NCI-H1930 (cell line): ENCODE measurements at places on chromosomes 4 and X.
A peak's percentile ranks its signal among the peaks of the same experiment; 100 is the strongest.

GRCh38 chr4:173522160-173522950, 7.7 kb downstream of the HAND2 start:
- peak; percentile 32 for DNase-seq

GRCh38 chr4:83369831-83370639, 35.4 kb upstream of the HPSE start:
- no peak for DNase-seq

DNA sequence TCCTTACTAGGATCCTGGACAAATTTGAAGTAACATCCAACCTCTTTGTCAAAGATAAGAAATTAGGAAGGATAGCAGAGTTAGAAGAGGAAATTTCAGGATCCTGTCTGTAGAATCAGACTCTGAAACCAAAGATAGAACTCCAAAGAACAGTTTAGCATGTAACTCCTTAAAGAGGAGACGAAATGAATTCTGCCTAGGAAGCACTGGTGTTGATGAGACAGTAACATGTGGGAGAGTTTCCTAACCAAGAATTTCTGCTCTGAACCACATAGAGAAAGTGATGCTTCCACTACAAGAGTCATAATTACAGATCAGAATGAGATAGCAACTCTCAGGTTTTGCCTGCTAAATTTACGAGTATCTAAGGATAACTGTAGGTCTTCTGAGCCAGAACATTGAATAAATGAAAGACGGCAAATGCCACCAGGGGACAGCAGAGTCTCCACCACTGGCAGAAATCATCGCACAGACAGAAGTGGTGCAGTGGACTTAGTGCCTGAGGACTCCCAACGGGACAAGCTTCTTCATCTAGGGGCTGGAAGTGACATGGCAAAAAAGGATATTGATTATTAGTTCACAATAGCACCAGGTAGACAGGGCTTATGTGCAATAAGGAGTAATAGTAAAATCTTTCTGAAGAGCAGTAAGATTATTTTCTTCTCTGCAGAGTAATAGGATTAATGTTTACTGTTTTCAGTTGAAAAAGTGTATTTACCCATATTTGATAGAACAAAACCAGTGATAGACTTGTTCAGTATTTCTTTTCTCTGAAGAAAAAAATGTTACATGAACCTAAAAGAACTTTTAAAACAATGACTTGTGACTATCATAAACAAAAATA, 6.7 kb upstream of the PPID start:
- peak; percentile 47 for DNase-seq

DNA sequence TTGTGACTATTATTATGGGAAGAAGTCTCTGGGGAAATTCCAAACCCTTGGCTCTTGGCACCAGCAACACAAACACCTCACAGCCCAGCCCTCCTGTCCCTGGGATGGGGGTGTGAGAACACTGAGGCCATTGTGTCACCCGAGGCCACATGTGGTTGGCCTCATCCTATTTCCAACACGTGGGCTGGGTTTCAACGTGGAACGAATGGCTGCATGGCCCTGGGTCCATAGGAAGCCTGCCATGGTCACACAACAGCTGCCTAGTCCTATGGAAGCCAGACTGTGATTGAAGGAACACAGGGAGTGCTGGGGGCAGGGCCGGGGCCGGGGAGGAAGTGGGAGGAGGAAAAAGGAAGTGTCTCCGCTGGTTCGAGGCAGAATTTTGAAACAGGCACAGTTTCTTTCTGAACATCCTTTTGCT, 10.0 kb downstream of the CLCN4 start:
- DNase-seq = no peak

GRCh38 chr4:89290727-89291516, 16.7 kb downstream of the GPRIN3 start:
- DNase-seq = no peak

GRCh38 chr4:139535871-139536234, 20.2 kb downstream of the SETD7 start:
- no peak for DNase-seq

GRCh38 chrX:72201836-72202536, 20.4 kb downstream of the PIN4 start:
- no peak for DNase-seq
